ENCODE measurements at places on chromosomes 4 and X.
A peak's percentile ranks its signal among the peaks of the same experiment; 100 is the strongest.

DNA sequence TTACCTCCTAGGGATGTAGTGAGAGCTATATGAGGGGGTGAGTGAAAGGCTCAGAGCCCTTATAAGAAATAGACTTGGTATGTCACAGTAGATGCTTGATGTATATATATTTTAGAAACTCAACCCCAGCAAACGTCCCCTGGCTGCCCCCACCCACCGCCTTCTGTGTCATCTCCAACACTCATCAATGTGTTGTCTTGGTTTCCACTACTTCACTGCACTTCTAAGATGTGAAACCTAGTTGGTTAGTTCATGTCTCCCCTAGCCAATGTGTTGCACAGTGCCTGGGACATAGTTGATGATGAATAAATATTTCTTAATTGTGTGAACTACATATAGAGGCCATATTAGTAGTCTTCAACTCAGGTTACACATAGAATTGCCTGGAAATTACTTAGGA lies 4.4 kb downstream of the FGFBP2 start:
- no peak for DNase-seq

DNA sequence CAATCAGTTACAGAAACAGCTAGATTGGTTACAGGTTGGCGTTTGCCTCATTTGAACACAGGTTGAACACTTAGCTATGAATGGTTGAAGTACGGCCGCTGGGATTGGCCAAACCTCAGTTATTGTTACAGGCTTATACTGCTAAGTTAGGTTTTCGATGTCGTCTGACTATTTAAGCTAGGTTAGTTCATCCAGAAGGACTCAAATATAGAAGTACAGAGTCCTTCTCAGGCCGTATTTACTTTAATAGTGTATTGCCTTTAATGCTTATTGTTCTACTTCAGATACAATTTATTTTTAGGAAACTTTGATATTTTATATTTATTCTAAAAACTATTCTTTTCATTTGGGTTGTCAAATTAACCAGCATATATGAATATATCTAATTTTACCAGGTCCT lies 334.7 kb downstream of the FAT4 start:
- DNase-seq, result no peak

GRCh38 chr4:146273204-146273901 lies 59.0 kb downstream of the REELD1 start:
- DNase-seq, result no peak

- no peak for DNase-seq
Measured at GRCh38 chrX:32867781-32868523, 343.4 kb downstream of the DMD start.

DNA sequence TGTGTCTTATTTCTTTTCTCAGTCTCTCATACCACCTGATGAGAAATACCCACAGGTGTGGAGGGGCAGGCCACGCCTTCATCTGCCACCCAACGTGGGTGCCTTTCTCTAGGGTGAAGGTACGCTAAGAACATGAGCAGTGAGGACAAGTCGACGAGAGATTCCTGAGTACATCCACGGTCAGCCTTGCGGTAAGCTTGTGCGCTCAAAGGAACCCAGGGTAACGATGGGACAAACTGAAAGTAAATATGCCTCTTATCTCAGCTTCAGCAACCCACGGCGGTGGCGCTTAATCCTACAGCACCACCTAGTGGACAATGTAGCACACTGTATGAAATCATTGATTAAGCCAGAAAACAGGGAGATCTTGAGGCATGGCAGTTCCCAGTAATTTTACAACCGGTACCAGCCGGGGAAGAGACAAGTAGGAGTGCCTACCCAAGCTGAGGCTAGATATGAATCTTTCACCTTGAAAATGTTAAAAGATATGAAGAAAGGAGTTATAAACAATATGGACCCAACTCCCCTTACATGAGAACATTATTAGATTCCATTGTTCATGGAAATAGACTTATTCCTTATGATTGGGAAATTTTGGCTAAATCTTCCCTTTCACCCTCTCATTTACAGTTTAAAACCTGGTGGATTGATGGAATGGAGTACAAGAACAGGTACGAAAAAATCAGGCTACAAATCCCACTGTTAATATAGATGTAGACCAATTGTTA lies 63.0 kb downstream of the ZNF732 start:
- peak; percentile 41 for DNase-seq

GRCh38 chrX:3191796-3192195 lies 150.5 kb downstream of the ARSF start:
- DNase-seq, result no peak

- no peak for DNase-seq
Measured at GRCh38 chr4:155759372-155760252, 791 bp downstream of the GUCY1B1 start.

DNA sequence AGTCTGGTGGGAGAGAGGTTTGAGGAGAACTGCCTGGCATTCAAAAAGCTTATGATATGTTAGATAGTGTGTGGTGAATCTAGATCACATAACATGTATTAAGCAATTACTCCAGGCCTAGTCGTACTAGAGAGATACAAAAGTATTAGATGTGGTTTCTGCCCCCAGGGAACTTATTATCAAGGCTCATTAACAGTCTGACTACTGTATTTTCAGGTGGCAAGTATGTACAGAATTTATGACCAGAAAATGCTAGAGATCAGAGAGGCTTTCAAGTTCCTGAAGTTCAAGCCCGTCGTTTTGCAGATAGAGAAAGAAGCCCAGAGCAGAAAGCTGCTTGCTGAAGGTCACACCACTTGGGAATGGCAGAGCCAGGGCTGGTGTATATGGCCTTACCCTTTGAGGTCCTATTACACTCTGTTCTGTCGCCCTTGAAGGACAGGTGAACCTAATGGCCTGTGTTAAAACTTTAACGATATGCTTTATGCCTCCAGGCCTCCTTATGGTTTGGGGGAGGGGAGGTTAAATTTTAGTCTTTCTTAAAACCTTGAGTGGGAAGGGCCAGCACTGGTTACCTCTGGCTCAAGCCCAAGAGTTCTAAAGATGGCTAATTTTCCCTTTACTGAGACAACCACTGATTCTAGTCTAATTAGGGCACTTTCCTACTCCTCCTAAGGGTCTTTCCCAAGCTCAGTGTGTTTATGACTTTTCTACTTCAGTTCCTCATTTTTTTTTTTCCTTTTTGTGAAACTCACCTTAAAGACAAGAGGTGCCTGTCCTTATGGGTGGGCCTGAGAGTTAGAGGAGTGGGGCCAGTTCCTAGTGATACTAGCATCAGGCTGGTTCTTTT lies 19.9 kb downstream of the TMEM164 start:
- no peak for DNase-seq

DNA sequence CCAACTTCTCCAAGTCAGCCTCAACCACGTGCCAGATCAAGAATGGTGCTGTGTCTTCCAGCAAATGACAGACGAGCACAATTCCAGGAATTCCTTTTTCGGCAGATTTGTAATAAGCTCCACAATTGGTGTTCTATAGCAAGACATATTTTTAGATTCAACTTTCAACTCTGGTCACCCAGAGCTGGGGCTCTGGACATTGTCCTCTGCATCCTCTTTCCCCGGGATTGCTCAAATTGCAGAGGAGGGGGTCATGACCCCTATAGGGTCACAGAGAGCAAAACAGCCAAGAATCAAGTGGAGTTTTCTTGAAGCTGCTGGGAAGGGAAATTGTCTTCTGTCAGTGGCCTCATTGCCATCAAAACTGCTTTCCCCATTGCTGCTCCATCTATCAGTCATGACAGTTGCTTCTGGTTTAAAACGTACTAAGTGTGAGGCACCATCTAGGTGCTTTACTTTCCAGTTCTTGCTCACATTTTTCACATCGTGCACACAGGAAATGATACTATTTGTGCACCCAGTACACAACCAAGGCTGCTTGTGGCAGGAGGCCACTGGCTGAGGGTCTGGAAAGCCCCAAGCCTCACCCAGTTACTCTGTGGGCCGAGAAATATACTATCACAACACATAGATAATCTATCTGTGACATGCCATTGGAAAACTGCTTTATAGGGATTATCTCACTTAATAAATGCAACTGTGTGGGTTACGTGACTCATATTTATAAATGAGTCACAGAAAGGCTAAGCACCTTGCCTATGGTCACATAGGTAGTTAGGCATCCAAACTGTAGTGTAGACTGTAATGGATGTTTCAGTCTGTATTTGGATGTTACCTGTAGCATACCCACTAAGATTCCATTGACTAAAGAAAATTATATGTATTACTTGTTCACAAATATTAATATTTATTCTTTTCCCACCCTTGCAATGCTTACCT lies 91.7 kb upstream of the PHOX2B start:
- no peak for DNase-seq

DNA sequence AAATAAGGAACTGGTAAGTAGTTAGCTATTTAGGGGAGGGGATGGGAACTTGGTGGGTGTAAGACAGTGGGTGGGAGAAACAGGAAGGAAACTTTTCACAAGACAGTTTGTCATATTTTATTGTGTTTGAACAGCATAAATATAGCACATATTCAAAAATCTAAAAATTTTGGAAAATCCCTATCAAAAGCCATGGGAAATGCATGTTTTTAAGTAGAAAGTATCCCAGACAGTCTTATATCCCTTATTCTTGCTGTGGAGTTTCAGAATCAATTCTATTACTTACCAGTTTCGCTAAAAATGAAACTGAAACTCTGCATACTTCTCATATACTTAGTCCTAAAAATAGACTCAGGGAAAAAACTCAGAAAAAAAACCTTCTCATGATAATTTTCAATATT lies 22.3 kb upstream of the RASGEF1B start:
- DNase-seq, result no peak

DNA sequence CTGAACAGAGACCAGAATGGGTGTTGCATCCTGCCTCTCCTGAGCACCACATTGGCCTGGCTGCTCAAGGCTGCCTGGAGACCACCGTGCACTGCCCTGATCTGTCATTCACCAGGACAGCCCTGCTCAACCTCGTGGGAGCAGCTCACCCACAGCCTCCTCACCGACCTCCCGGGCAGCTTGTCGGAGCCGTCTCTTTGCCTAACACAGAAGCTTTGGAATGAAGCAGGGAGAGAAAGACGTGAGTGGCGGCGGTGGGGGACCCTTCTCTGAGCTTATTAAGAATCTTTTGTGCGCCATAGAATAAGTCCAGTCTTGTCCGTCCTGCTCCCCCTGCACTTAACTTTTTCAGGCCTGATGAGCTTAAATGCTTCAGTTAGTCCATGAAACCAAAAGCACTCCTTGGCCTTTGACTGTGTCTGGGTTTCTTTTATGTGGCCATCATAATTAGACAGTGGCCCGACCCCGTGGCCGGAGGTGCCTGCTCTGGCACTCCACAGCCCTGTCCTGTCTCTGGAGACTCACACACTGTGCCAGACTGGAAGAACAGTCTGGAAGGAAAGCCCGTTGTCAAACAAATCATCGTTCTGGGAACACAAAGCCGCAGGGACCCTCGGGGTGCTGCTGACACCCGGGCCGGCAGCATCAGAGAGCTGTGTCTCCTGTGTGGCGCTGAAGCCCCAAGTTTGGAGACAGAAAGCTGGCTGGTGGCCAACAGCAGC lies 192.8 kb downstream of the BCOR start:
- no peak for DNase-seq

DNA sequence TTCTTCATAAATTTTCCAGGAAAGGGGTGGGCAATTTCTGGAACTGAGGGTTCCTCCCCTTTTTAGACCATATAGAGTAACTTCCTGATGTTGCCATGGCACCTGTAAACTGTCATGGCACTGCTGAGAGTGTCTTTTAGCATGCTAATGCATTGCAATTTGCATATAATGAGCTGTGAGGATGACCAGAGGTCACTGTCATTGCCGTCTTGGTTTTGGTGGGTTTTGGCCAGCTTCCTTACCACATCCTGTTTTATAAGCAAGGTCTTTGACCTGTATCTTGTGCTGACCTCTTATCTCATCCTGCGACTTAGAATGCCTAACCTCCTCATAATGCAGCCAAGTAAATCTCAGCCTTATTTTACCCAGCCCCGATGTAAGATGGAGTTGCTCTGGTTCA lies 577.8 kb downstream of the NLGN4X start:
- no peak for DNase-seq

- no peak for DNase-seq
Measured at GRCh38 chrX:52118262-52118661, 49.3 kb upstream of the MAGED4B start.

DNA sequence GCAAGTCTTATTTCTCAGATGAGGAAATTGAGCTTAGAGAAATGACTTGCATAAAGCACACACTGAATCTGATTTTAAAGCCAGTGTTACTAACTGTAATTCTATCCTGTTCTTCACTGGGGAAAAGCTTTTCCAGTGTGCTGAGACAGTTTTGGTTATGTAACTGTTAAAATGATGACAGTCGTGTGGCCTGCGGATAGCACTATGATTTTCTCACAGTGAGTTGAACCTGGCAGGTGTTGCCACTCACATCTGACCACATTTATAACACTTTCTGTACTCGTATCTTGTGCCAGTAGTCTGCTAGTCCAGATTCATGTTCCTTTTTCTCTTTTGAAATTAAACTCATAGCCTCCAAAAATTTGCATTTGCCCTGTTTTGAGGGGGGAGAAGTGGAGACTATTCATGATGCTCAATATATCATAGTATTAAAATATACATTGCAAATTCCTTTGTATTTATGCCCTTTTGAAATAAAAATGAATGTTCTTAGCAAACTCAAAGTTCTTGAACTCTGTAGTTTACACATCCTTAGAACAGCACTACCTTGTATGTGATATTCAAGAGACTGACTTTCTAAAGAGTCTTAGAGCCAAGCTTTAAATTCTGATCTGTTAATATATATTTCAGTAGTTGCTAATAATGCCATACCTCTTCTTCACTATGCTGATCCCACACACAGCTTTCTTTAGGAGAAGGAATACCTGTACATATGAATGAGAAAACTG lies 132.3 kb downstream of the PDLIM5 start:
- DNase-seq, result no peak

DNA sequence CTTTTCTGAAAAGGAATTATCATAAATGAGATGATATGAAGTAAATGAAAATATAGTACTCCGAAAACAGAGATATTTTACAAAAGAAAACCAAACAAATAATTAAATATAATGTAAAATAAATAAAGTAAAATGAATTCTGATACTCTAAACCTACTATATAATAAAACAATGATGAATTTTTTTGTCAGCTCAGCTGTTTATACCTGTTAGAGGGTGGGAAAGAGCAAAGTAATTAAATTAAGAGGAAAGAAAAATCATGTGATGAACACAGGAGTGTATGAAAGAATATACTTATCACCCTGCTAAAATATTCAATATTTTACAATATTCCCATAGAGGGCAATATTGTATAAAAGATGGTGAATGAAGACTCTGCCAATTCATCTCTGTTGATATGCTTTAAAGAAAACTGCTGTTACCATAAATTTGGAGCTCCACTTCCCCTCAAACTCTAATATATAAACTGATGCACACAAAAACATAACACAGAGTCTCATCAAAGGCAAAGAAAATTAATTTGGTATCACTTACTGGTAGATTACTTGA lies 6.5 kb upstream of the NDST4 start:
- DNase-seq, result no peak

DNA sequence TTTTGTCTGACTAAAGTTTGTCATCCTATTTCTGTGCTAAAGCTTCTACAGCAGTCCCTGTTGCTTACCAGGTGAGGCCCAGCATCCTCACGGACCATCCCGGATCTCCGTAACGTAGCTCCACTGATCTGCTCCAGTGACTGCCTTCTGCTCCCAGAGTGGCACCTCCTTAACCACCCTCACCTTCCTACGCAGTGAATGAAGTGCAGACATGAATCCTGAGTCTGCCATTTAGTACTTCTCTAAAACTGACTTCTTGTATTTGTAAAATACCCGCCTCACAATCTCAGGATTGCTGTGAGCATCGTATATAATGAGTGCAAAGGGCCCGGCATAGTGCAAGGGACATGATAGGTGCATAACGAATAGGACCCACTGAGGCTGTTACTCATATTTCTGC lies 27.7 kb upstream of the ACSL1 start:
- DNase-seq, result no peak

GRCh38 chrX:141176586-141177451 lies at the start of gene LDOC1:
LDOC1 (minus strand) TSS chrX:141177129; CDS start chrX:141177021, 108 bp downstream.
- peak; percentile 73 for DNase-seq

GRCh38 chr4:142544594-142544993 lies 301.5 kb downstream of the INPP4B start:
- DNase-seq, result no peak
